Central memory CD4-positive, alpha-beta T cell (primary cell): ENCODE measurements at places on chromosomes 12 and 14.

DNA sequence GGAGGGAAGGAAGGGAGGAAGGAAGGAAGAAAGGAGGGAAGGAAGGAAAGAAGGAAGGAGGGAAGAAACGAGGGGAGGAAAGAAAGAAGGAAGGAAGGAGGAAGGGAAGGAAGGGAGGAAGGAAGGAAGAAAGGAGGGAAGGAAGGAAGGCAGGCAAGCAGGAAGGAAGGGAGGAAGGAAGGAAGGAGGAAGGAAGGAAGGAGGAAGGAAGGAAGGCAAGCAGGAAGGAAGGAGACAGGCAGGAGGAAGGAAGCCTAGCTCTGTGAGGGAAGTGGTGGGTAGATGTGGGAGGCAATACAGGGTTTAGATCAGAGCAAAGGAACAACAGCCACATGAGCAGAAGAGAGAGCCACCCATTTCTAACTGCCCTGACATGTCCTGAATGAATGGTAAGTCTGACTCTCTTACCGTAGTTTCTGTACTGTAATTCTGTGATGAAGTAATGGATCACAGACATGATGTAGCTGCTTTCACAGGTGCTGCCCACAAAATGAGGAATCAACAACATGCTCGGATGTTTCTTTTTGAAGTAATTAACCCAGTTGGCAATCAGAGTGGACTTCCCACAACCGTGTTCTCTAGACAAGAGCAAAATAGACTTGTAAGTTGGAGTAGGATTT lies 24.4 kb upstream of the HSP90B1 start:
- DNase-seq, result no peak

GRCh38 chr12:122811777-122812176 lies 23.5 kb upstream of the HIP1R start:
- no peak for DNase-seq

GRCh38 chr12:41228066-41228820 lies 40.1 kb downstream of the PDZRN4 start:
- no peak for DNase-seq

GRCh38 chr12:19574601-19575000 lies 135.3 kb downstream of the AEBP2 start:
- no peak for DNase-seq

DNA sequence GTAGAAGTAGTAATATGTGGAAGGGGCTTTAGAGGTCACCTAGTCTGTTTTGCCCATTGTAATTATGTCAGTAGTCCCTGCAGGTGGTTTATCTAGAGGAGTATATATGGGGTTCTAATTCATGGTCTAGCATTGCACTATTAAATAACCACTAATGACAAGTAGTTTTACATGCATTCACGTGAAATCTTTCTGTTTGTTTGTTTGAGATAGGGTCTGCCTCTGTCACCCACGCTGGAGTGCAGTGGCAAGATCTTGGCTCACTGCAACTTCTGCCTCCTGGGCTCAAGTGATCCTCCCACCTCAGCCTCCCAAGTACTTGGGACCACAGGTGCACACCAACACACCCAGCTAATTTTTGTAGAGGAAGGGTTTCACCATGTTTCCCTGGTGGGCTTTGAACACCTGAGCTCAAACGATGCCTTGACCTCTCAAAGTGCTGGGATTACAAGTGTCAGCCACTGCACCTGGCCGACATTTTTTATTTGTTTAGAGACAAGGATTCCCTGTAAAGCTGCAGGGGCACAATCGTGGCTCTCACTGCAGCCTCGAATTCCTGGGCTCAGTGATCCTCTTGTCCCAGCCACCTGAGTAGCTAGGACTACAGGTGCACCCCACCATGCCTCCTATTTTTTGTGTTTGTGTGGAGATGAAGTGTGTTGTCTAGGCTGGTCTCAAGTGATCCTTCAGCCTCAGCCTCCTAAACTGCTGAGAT lies 12.0 kb upstream of the PSEN1 start:
- DNase-seq, result no peak

DNA sequence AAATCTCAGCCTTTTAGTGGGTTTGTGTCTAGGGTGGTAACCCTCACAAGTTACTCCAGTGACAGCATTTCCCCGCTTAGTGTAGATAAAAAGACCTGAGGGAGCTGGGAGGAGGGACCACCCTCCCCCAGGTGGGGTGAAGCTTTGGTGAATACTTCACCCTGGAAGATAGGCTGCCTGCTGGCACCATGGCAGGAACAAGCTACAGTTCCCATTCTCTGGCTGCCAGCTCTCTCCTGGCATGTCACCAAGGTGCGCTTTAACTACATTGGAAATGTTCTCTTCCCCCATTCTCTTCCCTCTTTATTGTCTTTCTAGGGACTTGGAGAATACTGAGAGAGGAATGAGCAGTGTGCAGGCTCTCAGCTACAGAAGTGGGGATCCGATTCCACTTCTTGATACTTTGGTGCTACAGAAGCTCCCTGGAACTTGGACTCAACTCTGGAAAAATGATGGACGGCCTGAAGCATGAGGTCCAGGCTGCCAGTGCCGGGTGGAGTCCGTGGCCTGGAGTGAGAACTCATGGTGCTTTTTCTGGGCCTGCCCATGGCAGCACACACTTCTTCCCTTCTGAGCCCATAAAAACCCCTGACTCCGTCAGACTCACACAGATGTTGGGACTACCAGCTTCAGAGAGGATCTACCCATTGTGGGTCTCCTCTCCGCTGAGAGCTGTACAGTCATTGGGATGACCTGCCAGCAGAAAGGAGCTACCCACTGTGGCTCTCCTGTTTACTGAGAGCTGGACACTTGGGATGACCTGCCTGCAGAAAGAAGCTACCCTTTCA lies 198.0 kb downstream of the ADGRD1 start:
- no peak for DNase-seq

DNA sequence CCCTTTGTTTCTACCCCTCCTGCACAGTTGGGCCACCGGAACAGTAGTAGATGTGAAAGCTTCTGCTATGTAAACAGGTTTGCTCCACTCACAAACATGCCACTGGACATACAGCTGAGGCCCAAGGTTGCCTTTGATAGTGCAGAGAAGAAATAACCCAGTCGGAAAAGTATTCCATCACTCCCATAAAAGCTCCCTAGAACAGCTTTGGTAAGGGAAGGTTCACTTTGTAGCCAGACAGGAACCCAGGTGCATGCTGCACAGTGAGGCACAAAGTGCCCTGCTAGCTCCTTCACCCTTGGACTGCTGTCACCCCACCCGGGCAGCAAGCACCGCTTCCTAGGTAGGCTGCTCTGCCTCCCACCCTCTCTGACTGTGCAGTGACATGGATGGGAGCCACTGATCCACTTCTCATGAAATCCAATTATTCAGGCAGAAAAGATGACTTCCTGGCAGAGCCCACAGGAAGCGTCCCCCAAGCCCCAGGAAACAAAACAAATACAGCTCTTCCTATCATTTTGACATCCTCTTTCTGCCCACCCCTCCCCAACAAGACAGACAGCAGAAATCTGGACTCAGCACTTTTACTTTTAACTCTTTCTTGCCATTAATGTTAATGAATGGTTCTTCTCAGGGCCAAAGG lies 100.2 kb downstream of the SRGAP1 start:
- DNase-seq, result no peak

GRCh38 chr12:72146495-72146894 lies 125.7 kb upstream of the TRHDE start:
- DNase-seq, result no peak

- DNase-seq, result no peak
Measured at GRCh38 chr12:119980242-119980641, 8.8 kb upstream of the BICDL1 start.
